ENCODE measurements at places on chromosomes 5 and 9.

GRCh38 chr5:154415114-154415513 lies 30.7 kb upstream of the SAP30L start:
- DNase-seq = no peak

GRCh38 chr9:19927560-19927959 lies 138.7 kb upstream of the SLC24A2 start:
- no peak for DNase-seq

GRCh38 chr5:87524217-87524616 lies 111.5 kb upstream of the CCNH start:
- DNase-seq = no peak

DNA sequence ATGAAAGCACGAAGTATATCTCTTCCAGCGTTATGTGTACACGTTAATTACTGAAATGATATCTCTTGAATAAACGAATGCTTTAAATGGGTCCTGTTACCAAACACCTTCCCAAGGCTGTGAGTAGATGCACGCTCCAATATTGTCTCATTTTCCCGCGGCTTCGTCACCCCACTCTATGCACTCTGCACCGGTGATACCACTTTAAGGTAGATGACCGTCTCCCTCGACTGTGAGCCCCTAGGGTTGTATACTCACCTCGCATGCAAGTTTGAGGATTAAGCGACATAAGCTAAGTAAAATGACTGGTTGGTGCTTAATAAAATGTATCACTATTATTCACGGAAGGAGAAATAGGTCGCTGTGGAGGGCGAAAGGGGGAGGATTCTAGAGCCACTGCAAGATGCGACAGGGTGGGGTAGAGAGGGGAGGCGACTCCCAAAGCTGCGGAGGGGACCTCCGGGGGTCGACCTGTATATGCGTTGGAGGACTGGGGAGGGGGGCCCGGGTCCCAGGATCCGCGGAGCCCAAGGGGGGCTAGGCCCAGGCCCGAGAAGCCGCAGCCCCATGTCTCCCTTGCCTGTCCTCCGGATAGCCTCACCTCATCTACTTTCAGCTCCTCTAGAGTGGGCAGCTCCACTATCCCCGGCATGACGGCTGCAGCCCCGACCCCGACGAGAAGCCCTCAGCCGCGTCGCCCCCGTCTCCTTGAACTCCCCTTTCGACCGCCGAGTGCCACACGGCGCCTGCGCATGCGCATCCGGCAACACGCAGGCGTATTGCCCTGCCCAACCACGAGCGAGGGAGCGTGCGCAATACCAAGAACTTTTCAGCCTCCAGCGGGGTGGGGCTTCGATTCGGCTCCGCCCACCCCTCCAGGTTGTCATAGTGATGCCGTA lies at the start of the genes MORN5 and NDUFA8:
Gene MORN5 (plus strand): TSS at position 883 of the 899 bp plus-strand sequence. CDS start 65 bp downstream, outside the sequence.
Gene NDUFA8 (minus strand): TSS at position 754 of the 899 bp plus-strand sequence. CDS start 102 bp downstream, at position 652.
- DNase-seq = peak; percentile 100

DNA sequence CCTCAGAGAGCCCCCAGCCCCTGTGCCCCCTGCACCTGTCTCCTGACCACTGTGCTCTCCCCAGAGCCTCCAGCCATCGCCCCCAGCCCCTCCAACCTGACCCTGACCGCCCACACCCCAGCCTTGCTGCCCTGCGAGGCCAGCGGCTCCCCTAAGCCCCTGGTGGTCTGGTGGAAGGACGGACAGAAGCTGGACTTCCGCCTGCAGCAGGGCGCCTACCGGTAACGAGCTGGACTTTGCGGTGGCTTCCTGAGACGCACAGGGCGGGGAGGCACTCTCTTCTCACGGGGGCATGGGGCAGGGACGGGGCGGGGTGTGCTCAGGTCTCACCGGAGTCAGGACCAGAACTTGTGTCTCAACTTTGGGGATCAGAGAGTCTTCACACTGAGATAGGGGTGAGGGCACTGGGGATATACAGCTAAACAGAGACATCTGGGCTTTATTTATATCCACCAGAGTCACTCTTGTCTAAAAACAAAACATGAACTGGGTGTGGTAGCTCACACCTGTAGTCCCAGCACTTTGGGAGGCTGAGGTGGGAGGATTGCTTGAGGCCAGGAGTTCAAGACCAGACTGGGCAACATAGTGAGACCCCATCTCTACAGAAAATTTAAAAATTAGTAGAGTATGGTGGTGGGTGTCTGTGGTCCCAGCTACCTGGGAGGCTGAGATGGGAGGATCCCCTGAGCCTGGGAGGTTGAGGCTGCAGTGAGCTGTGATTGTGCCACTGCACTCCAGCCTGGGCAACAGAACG lies 46.1 kb upstream of the ASS1 start:
- DNase-seq = no peak

GRCh38 chr5:151509231-151509630 lies 61.8 kb downstream of the SLC36A1 start:
- DNase-seq = no peak

DNA sequence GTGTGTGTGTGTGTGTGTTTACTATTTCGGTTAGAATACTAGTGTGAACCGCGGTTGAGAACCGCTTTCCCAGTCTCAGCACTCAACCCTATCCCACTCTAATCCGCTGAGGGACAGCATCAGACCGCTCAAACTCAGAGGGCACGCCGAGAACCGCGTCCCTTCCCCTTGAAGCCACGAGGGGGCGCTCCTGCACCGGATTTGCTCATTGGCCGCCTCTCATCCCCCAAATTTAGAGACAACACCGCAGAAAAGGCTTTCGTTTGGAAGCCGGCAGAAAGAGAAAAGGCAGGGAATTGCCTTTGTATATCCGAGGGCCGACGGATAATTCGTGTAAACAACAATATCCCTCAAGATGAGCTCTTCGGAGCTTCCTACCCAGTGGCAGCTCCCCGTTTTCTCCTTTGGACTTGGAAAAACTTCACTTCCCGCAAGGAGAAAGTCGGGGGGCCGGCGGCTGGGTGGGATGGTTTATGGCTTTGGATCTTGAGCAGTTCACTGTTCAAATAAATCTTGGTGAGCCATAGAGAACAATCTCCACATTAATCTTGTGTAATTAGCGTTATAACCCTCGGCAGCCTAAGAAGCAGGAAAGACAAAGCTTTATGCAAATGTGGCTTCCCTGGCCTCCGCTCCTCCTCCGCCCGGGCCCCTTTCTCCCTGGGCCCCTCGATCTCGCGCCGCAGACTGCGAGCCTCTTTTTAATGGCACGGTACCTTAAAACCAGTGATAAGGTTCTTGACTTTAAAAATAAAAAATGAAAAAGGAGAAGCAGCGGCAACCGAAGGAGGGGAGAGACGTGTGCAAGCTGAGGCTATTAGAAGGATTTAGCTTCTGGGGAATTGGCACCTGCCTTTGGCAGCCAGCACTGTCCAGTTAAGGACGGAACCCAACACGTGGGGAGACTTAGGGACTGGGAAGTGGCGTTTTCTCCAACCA lies 296.8 kb downstream of the PARP8 start:
- peak; percentile 90 for DNase-seq

DNA sequence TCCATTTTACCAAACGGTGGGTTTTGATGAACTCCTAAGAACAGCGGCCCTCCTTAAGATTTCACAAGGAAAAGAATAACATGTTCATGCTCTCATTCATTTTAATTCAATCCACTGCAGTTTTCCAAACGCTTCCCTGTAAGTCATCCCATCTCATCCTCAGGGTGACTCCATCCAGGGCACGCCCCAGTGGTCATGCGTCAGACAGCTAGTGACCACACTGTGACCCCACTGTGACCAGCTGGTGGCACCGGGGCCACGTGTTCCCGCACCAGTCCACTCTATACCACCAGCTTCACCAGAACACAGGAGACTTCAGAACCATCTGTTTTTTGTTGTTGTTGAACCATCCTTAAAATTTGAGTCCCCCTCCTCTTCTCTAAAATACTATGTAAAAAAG lies 14.3 kb downstream of the ATPSCKMT start:
- no peak for DNase-seq

- DNase-seq = no peak
These were observed 38.8 kb downstream of the FABP6 start for GRCh38 chr5:160268121-160268520.

DNA sequence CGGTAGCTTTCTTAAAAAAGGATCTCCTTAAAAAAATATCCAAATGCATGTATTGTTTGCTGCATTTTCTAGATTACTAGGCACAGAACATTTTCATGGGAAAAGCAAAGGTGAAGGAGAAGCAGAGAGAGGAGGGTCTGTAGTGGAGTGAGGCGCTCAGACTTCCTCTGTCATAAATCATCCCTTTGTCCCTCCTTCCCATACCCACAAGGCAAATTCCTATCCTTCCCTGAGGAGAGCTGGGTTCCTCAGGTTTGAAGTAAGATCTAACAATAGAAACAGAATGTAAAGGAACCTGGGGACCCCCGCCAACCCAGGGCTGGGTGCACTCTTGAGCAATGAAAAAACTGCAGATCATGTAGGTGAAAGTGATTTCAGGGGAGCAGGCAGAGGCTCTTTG lies 149.2 kb upstream of the ANKH start:
- DNase-seq = no peak

GRCh38 chr5:31106691-31107090 lies 86.8 kb upstream of the CDH6 start:
- DNase-seq = no peak

- peak; percentile 74 for DNase-seq
These were observed 122.8 kb downstream of the ENC1 start for GRCh38 chr5:74517700-74518099.

- DNase-seq = no peak
These were observed 236.9 kb downstream of the ARRDC3 start for GRCh38 chr5:91146230-91146629.

DNA sequence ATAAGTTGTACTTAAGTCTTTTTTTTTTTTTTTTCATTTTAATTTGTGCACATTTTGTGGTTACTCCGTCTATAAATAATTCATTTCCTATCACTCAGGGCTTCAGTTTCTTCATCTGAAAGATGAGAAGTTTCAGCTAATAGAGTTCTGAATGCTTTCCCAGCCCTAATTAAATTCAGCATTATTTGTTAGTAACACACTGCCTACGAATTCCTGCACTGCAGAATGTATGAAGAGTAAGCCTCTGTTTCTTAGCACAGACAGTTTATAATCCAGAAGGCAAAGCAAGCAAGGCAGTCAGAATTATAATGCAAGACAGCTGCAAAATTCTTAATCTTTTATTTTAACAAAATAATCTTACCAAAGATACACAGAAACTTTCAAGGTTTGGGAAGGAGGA lies 138.0 kb upstream of the GHR start:
- DNase-seq = no peak

GRCh38 chr9:99762470-99762869 lies 59.2 kb upstream of the NR4A3 start:
- DNase-seq = no peak

DNA sequence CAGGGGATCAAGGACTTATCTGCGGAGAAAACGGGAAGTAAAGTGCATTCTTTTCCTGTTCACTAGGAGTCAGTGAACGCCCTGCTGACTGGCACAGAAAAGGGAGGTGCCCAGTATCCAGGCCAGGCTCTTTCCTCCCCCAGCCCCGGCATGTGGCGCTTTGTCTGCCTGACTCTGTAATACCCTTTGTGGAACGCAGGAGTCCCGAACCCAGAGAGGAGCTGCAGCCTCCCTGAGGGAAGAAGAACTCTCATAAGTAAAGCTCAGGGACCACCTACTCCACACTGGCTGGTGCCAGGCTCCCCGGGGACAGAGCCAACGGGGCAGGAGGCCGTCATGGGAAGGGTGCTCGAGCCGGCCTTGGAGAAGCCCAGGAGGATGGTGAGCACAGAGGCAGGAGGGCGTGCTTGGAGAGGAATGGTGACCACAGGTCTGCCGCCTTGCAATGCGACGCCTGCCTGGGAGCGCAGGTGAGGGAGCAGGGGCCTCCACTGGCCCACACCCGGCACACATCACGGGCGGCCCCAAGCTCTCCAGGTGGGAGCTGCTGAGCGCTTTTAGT lies 31.5 kb downstream of the VAV2 start:
- DNase-seq = peak; percentile 45

DNA sequence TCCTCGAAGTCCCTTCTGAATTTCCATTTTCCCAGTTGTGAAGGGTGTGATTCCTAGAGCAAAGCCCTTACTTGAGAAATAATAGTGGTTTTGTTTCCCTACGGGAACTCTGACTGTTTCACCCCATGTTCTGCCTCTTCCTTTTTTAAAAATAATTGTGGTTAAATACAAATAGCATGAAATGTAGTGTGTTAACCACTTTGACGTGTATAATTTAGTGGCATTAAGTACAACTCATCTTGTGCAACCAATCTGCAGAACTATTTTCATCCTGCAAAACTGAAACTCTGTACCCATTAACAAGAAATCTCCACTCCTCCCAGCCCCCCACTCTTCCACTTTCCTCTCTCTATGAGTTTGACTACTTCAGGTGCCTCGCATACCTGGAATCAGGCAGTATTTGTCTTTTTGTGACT lies 35.6 kb upstream of the HAND1 start:
- DNase-seq = peak; percentile 41

- no peak for DNase-seq
These were observed 55.1 kb downstream of the MRPL36 start for GRCh38 chr5:1744393-1745122.

- no peak for DNase-seq
These were observed 220.9 kb downstream of the TRIM32 start for GRCh38 chr9:116907989-116908388.

DNA sequence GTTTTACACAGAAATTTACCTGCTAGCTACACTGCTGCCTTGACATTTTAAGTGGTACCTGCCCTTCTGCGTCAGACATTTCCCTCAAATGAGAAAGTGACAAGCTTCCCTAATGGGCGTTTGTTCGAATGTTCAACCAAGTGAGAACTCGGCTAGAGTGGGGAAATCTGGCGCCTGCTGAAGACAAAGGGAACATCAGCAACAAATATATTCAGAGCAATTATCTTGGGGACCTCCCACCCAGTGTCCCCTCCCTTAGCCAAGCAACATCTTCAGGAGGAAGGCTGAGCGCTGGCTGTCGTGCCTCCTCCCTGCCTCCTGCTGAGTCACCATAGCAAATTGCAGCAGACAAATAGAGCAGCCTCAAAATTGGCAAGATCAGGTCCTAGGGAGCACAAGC lies 57.1 kb downstream of the MFAP3 start:
- peak; percentile 39 for DNase-seq
